ENCODE measurements at places on chromosomes 5 and 9. TPM values are rescaled to one million over a fixed set of nuclear protein-coding genes. Genes with fewer than 3 reads are reported as not detected.

Gene SLC2A6
- 6.3 TPM for total RNA-seq

Gene RASGEF1C
- not detected for total RNA-seq

DNA sequence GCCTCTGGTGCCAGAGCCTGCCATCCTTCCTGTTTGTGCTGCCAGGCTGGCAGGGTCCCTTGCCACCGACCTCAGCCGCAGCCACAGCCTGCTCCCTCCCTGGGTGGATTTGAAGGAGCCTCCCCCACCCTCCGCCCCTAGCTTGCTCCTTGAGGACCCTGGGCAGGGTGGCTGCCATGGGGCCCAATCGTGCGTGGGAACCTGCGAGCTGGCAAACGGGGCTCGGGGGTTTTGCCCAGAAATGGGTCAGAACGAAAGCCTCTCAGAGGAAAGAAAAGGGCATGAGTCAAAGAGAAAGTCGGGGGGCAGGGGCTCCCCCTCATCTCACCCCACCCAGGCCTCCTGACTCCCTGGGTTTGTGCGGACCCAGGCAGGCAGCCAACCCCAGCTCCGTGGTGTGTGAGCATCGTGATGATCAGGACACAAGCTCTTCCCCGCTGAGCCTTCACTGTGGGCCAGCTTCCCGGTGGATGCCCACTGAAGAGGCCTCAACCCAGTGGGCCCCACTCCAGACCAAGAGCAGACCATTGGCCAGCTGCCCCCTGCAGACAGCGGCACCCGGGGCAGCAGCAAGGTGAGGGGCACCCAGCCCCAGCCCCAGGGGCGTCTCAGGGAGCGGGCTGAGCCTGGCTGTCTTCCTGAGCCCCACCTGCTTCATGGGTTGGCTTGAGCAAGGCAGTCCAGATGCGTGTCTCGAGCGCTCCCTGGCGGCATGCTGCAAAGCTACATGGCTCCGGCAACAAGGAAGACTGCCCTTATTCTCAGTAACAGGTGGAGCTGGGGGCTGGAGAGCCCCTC is 3.0 kb upstream of the FUT7 start:
- H3K4me1 ChIP-seq = peaks cover 20% of the 10 kb centered on the region
- H3K27ac ChIP-seq = peak overlapping the region; percentile 79
- H3K36me3 ChIP-seq = no peaks in the 10 kb centered on the region
- H3K4me3 ChIP-seq = peak overlapping the region; percentile 55
- H3K27me3 ChIP-seq = no peaks in the 10 kb centered on the region

Gene FOXD4
- total RNA-seq = 0.22 TPM

GRCh38 chr9:98846879-98847278 is 39.4 kb downstream of the GALNT12 start:
- H3K36me3 ChIP-seq = peaks cover 4% of the 10 kb centered on the region
- H3K4me1 ChIP-seq = peaks cover 11% of the 10 kb centered on the region
- H3K27me3 ChIP-seq = no peaks in the 10 kb centered on the region
- no peak for DNase-seq
- H3K4me3 ChIP-seq = no peak overlapping the region
- H3K27ac ChIP-seq = no peak overlapping the region

GRCh38 chr5:149677731-149678130 is 52.4 kb upstream of the PPARGC1B start:
- H3K4me3 ChIP-seq = no peak overlapping the region
- H3K4me1 ChIP-seq = no peaks in the 10 kb centered on the region
- DNase-seq = no peak

Gene BNC2
- not detected for total RNA-seq

DNA sequence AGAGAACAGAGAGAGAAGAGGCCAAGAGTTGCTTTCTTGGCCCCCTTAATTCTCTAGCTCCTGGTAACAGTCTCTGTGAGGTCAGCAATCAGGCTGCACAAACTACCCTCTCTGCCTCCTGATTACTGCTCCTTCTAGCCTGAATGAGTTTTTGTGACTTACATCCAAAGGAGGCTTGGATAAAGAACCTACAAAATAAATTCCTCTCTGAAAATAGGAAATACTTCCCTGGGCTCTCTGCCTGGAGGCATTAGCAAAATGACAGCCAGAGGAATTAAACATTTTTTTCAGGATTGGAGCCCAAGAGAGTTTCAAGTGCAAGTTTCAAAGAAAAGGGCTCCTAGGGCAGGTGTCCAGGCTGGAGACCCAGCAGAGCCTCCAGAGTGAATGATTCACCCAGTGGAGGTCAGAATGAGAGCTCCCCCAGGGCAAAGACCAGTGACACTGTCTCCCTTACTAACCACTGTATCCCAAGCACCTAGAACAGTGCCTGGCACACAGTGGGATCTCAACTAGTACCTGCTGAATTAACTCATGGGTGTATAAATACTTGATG is 162.5 kb downstream of the SPOCK1 start:
- H3K36me3 ChIP-seq = no peaks in the 10 kb centered on the region
- no peak overlapping the region for H3K4me3 ChIP-seq
- no peak overlapping the region for H3K27ac ChIP-seq
- no peak for DNase-seq
- H3K4me1 ChIP-seq = no peaks in the 10 kb centered on the region

Gene STPG3
- total RNA-seq = not detected

DNA sequence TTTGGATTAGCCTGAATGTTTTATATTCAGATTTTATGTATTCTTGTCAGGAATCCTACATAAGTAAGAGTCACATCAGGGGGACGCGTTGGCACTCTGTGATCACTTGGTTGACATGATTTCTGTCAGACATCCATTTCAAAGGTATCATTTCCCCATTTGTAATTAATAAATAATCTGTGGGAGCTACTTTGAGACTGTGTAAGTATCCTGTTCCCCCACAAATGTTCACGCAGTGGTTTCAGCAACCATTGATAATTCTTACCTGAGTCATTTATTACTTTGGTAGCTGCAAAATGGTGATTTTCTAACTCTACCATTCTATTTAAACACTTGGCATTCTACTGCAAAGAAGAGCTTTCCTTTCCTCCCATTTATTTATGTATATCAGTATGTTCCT is 56.9 kb upstream of the TBC1D2 start:
- peaks cover 10% of the 10 kb centered on the region for H3K27me3 ChIP-seq
- no peak for DNase-seq
- no peaks in the 10 kb centered on the region for H3K4me1 ChIP-seq
- H3K27ac ChIP-seq = no peak overlapping the region
- no peak overlapping the region for H3K4me3 ChIP-seq

Gene DNM1
- 1.2 TPM for total RNA-seq

Gene DIPK1B
- 0.11 TPM for total RNA-seq
